ENCODE measurements at places on chromosomes 12 and 14.

DNA sequence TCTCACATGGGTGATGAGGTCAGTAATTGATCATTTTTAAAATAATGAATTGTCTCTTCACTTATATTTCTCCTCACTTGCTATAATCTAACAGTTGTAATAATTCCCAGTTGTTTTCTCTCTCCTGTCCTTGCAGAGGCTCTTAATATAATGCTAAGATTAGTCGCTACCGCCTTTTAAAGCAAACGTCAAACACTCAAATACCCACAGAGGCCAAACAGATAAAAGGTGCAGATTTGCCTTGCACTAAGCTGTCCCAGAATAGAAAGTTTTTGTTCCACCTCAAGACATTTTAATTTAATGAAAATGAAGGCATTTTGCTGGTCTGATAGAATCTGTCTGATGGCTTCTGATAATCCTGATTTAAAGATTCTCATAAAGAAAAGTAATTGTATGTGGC lies 159.0 kb downstream of the KICS2 start:
- DNase-seq, result no peak

- no peak for DNase-seq
Observed at GRCh38 chr12:49539406-49540228, 787 bp downstream of the KCNH3 start.

GRCh38 chr14:35161231-35161630 lies 38.9 kb downstream of the PRORP start:
- no peak for DNase-seq

GRCh38 chr12:107567876-107568619 lies 117.6 kb upstream of the PWP1 start:
- DNase-seq, result no peak

- no peak for DNase-seq
Observed at GRCh38 chr12:109760930-109761921, 47.6 kb downstream of the FAM222A start.

GRCh38 chr14:94366146-94366915 lies 22.1 kb downstream of the SERPINA1 start:
- DNase-seq, result no peak

DNA sequence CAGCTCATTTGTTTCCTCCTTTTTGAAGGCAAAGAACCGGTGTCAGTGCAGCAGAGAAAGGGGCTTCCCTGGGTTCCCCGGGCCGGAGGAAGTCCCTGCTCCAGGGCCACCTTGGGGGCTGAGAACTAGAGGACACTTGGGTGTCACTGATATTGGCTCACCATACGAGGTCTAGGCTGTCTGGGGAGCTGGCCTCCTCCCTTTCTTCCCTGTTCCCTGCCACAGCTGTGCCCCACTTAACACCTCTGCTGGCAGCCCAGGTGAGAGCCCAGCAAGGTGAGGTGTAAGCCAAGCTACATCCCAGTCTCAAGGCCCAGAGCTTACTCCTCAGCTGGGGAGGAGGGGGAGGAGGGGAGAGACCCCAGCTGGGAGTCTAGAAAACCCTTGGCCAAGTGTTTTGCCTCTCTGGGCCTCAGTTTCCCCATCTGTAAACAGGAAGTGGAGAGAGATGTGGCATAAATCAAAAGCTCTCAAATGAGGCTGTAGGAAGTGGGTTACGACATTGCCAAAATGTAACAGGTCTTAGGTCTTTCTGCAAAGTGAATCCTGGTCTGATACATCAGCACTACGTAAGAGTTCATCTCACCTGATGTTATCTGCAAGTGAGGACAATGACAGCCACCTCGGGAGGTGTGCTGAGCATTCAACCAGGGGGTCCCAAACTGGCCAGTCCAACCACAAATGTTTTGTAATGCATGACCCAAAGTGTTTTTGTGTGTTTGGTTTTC lies 25.5 kb downstream of the RASAL1 start:
- no peak for DNase-seq

DNA sequence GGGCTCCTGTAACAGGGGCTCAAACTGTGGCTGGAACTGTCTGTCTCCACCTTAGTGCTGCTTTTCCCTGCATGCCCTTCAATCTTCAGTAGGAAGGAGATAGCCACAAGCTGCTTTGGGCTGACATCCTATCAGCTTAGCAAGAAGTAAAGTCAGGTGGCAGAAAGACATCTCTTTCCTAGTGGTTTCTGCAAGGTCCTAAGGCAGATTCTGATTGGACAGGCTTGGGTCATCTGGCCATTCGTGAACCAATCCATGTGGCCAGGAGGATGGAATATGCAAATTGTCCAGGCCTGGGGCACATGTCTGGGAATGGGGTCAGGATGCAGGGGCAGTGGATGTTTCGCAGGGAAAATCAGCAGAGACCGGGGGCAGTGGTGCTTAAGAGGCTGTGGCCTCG lies 5.2 kb downstream of the RITA1 start:
- DNase-seq, result no peak

GRCh38 chr12:88237954-88238353 lies 95.8 kb downstream of the TMTC3 start:
- DNase-seq, result no peak

DNA sequence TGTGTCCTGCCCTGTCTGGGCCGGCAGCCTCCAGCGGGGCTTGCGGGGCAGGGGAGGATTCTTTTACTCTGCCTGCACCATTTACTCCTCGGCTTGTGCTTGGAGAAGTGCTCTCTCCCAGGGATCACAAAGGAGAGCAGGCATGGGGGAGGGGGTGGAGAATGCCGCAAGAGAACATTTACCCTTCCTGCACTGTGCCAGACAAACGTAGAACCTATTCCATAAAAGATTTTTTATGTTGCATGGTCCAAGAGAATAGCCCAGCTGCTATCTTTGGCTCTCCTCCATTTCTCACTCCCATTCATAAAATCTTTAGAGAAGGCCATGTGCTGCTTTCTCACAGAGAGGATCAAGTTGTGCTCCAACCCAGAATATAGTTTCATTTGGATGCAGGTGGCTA lies 159.4 kb downstream of the SPTSSA start:
- no peak for DNase-seq

GRCh38 chr14:85247071-85247470 lies 282.9 kb upstream of the FLRT2 start:
- no peak for DNase-seq

GRCh38 chr14:71487941-71488340 lies 444.3 kb upstream of the RGS6 start:
- DNase-seq, result no peak

GRCh38 chr12:101297661-101298060 lies 17.8 kb downstream of the UTP20 start:
- DNase-seq, result no peak

DNA sequence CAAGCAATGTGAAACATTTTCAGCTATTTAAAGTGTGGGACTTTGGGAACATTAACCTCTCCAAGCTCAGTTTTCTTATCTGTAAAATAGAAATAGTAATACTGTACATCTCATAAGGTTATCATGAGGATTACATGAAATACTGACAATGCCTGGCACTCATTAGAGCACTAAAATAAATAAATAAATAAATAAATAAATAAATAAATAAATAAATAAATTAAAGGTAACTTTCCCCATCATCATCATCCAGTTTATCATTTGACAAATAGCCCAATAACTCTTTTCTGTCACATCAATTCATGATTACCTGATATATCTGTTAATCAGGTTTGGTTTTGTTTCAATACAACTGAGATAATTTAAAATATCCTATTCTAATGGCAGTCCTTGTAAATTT lies 48.5 kb downstream of the EFCAB11 start:
- DNase-seq, result no peak

DNA sequence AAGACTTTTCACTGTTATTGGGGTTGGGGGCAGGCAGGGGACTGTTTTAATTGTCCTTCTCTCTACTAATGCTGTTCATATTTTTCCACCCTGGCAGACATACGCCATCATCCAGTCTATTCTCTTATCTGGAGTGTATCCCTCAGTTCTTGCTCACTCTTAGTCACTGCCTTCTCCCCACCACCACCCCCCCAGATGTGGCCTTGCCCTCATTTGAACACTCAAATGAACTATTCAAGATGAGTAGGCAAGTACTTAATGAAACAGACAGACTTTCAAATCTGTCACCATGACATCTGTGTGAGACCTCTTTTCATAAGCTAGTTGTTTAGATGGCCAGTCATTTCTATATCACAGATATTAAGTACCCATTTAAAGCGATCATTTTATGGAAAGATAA lies 10.1 kb downstream of the NUDT4 start:
- peak; percentile 74 for DNase-seq

DNA sequence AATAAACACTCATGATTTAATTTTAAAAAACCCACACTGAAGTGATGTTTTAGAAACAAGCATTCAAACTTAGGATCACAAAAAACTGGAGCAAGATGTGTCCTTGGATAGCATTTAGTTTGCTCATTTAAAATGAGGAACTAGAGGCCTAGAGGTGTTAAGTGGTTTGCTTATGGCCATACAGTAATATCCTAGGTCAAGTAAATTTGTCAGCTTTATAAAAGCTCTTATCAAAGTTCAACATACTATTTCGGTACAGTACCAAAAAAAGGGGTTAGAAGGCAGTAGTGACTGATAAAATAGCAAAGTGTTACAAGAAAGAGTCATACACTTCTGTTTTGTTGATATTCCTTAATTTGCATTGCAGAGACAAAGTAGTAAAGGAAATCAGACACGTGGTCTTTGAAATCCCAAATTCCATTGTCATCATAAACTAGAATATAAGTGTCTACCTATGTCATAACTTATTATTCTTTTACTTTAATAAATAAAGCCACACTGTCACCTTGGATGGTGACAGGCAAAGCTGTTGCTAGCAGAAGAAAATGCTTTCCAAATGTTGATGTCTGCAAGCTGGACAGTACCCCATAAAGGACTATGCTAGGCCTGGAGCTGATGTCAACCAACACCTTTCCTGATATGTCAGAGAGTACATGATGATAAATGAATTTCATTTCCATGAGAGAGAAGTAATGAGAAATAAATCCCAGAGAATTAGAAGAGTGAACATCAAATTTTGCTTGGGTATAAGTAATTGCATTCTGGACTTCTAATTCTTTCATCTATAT lies 17.6 kb upstream of the SRP54 start:
- DNase-seq, result no peak

- DNase-seq, result no peak
Observed at GRCh38 chr12:104669089-104669721, 212.5 kb downstream of the CHST11 start.

DNA sequence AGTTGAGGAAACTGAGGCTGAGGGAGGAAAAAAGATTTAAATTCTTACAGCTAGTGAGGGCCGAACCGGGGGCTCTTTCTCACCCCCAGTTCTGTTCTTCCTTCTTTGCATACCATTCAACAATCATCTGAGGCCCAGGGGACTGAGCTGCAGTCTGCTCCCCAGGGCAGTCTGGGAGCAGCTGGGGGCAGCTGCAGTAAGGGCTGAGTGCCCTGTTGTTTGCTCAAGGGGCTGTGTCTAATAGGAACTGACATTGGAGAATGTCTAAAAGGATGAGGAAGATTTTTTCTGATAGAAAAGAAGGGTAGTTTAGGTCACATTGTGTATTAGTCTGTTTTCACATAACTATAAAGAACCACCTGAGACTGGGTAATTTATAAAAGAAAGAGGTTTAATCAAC lies 42.2 kb downstream of the SLC17A8 start:
- DNase-seq, result no peak

DNA sequence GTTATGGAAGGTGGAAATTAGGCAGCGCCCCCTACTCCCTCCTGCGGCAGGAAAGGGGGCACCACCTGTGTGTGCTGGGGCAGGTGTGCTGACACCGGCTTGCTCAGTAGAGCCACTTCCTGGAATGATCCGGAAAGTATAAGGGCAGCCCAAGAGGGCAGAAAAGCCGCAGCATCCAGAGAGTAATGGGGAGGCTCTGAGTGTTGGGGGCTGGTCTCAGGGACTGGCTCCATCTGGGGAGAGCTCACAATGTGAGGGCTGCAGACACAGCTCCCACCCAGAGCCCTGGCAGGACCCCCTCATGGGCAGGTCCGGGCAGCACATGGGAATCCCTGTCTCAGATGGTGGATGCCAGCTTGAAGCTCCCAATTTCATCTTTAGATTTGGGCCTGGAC lies 187.6 kb upstream of the C14orf180 start:
- no peak for DNase-seq

DNA sequence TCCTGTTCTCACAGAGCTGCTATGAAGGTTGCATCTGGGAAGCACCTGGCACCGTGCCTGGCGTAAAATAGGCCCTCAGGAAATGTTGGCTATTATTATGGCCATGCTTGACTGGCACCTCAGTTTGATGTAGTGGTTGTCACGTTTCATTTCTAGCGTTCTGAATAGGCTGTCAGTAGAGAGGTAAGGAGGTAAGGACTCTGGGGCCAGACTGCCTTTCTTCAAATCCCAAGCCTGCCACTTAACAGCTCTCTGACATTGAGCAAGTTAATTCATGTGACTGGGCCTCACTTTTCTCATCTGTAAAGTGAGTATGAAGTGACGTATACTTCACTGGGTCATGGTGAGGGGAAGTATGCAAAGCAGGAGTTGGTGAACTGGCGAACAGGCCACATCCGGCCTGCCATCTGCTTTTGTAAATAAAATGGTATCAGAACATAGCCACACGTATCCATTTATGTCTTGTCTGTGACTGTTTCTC lies 196.2 kb downstream of the CACNA1C start:
- no peak for DNase-seq

GRCh38 chr12:131047789-131048610 lies 94.3 kb downstream of the ADGRD1 start:
- no peak for DNase-seq

DNA sequence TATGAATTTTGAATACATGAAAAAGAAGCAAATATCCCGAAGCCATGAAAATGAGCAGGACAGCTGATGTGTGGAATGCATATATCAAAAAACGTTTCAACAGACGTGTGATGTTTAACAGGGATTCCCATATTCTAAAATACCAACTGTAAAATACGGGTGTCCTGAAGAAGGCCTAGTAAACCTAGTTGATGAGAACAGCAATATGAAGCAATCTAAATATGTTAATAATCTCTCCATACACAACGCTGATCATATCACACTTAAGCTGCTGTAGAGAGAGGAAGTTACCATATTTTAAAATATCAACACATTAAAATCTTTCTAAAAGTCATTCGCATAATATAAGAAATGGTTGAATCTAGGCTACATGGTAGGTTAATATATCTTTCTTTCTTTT lies 317.5 kb downstream of the PPFIA2 start:
- no peak for DNase-seq

- DNase-seq, result no peak
Observed at GRCh38 chr12:123741937-123742572, 20.0 kb upstream of the DNAH10 start.

GRCh38 chr12:47833591-47834012 lies 13.9 kb upstream of the HDAC7 start:
- no peak for DNase-seq

- no peak for DNase-seq
Observed at GRCh38 chr14:76228138-76228537, 76.4 kb downstream of the GPATCH2L start.

GRCh38 chr12:52210186-52210924 lies 18.5 kb upstream of the KRT80 start:
- DNase-seq, result no peak

GRCh38 chr12:69001251-69001650 lies 68.3 kb upstream of the CPM start:
- DNase-seq, result no peak

GRCh38 chr12:123938679-123939480 lies 33.8 kb downstream of the CCDC92 start:
- DNase-seq, result no peak

All from stimulated activated CD8-positive, alpha-beta memory T cell treated with anti-CD3 and anti-CD28 coated beads, Interleukin-15, amount 100 ng/mL, for 48 hours (primary cell).